ENCODE measurements at places on chromosomes 4 and X. TPM values are rescaled to one million over a fixed set of nuclear protein-coding genes. Genes with fewer than 3 reads are reported as not detected.
A peak's percentile ranks its signal among the peaks of the same experiment; 100 is the strongest.

GRCh38 chrX:2863646-2864045 lies 34.9 kb downstream of the GYG2 start:
- DNase-seq: no peak

- no peak for DNase-seq
These were observed 405.4 kb upstream of the TECRL start for GRCh38 chr4:64814616-64815015.

- no peak for DNase-seq
These were observed 107.8 kb downstream of the IQCM start for GRCh38 chr4:149707862-149708261.

DNA sequence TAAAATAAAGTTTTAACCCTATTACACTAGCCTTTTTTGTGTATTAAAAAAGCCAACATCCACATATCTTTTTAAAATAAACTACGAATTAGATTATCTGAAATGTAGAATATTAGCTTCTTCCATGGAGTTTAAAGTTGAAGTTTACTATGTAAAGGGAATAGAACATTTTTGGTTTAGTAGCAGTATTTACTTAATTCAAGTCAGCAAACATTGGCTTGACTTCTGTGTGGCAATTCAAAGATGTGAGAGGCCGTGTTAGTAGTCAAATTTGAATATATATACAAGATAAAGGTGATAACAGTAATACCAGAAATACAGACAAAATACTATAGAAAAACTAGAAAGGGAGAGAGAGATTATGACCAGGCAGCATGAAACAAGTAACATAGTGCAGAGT lies 115.1 kb upstream of the IL13RA1 start:
- no peak for DNase-seq

- no peak for DNase-seq
These were observed 741.3 kb downstream of the PCDH7 start for GRCh38 chr4:31461421-31461820.

- DNase-seq: no peak
These were observed 32.5 kb downstream of the FGFBP1 start for GRCh38 chr4:15906020-15906443.

- no peak for DNase-seq
These were observed 20.7 kb upstream of the CSN1S1 start for GRCh38 chr4:69910016-69910782.

DNA sequence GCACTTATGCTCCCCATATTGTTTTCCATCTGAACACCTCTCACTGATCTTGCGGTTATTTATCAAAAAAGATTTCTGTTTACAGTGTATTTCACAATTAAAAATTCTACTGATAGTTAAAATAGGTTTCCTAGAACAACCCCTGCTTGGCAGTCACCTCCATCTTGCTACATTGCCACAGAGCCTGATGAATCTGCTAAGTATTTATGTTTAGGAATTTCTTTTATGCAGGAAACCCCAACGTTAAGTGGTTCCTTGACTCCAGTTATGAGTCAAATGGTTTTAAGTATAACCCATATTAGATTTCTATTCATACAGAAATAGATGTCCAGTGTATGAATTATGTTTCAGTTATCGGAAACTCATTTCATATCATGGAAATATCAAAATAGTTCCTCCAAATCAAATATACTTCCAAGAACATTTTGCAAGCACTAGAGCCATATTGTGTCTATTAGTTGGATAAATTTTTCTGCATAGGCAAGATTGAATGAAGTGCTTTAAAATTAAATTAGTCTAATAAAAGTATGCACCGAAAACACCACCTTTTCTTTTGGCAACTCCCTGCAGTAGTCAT lies 20.6 kb downstream of the GALNT7 start:
- DNase-seq: no peak

DNA sequence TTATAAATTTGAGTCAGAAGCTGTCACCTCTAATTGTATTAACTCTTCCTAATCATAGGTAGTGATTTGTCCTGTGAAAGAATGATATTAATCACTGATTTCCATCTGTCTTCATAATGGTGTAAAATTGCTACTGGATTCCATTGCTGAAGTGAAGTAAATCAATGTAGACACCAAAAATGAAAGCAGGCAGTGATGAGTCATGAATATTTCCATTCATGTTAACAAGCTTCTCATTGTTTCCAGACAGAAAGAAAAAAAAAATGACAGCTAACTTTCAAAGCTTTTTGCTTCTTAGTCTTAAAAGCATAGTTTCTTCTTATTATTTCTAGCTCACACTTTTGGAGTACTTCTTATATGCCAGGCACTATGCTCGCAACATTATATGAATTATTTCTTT lies 21.5 kb downstream of the FAM114A1 start:
- DNase-seq: no peak

DNA sequence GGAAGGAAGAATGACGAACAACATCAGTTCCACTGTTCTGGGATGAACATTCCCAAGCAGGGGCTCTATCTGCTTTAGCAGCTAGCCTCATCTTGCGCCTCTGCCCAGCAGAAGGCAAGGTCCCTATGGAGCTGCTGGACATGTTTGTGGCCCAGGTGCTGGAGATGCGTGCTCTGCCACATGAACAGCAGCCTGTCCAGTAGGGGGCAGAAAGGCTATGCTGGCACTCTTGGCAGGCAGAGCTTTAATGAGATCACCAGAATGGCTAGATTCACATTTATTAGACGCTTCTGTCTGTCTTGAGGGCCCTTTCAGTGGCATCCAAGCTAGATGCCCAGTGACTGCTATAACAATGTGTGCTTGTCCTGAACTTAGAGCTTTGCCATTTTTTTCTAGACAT lies 1826.0 kb downstream of the STIM2 start:
- DNase-seq: no peak

DNA sequence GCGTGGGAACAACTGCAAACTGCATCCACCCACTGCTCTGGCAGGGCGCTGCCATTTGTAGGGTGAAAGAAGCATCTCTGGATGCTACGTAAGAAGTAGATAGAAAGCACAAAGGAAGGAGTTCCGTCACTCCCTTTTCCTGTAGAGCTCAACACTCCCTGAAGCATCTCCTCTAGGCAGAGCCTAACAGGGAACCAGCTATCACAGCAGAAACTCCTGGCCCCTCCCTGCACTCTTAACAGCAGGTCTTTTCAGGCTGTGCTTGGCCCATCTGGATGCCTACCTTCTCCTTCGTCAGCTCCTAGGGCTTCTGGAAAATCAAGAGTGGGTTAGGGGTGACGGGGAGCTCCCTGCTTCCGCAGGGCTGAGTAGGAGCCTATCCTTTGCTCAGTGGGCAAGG lies 112.9 kb upstream of the TLL1 start:
- DNase-seq: no peak

GRCh38 chr4:59553063-59553720 lies 1646.9 kb upstream of the ADGRL3 start:
- DNase-seq: no peak

- DNase-seq: no peak
These were observed 8.3 kb downstream of the TRO start for GRCh38 chrX:54928876-54929275.

DNA sequence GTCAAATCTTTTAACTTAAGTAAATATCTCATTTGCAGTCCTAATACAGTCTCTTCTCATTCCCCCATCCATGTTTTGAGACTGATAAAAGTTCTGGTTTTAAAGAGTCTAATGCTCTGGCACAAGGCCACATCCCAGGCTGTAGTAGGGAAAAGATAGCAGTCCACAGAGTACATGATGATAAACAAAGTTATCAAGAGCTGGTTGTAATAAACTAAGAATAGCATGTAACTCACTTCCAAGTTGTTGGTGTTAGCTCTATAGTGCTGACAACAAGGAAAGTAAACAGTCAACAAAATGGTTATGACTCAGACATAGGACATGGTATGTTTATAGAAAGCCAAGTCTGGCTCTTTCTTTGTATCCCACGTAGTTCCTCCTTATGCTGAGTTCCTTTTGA lies 21.8 kb upstream of the AREG start:
- DNase-seq: no peak

DNA sequence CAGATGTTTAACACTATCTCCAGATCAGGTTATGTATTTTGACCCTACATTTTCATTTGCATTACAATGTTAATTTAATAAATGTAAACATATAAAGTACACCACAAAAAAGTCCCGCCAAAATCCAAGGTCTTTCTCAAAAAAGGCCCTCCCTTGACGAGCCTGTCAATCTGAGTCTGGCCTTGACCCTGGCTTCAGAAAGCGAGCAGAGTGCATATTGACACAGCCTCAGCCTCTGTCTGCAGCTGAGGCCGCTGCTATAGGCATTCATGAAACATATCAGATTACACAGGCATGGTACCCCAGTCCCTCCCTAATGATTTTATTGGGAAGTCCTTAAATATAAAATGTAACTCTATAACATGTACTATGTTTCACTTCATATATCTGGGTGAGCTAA lies 6.2 kb downstream of the MBNL3 start:
- no peak for DNase-seq

GRCh38 chr4:147732518-147733235 lies 789 bp downstream of the ARHGAP10 start:
- DNase-seq: no peak

DNA sequence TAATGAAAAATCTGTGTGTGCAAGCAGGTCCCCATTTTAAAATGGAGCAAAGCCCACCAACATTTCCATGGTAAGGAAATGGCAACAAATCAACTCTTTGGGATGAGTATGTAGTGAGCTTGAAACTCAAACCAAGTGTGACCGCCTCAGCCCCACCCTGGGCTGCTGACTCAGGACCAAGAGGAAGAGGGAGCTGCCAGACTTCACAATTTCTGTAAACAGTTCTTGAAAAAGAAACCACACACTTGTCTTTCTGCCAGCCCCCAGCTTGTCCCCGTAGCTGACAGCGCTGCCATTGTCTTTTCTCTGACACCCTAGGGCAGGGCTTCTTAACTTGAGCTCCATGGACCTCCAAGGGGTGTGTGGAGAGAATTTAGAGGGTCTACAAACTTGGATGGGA lies 10.3 kb downstream of the RTL5 start:
- peak; percentile 19 for DNase-seq

- DNase-seq: no peak
These were observed 792 bp downstream of the PPID start for GRCh38 chr4:158722291-158722916.

DNA sequence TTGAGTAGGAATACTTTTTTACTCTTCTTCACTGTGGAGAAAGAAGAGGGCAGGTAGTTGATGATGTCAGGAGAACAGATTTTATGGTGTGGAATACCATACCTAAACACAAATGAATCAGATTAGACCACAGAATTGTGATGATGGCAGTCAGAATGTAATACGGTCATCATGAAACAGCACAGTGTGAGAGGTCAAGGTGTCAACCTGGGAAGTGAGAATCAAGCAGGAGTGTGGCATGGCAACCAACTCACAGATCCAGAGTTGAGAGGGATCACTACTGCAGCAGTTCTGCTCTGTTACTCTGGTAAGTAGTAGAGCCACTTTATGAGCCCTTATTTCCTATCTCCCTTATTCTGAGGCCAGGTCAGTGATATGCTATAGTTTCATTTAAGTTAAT lies 27.7 kb downstream of the METTL14 start:
- no peak for DNase-seq

DNA sequence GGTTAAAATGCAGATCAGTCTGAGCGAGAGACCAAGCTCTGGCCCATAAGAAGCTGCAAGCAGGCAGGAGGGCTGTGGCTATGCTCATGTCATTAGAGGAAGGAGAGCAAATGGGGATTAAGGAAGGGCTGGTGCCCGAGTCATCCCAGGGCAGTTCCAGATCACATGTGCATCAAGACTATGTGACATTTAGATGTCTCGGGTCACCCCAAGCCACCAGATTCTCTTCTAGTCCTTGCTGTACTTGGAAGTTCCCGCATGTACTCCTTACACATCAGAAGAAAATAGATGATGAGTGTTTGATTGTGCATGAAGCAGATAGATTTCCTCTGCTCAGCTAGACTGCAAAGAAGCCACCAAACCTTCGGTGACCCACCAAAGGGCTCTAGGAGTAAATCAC lies 42.1 kb upstream of the KLHL34 start:
- DNase-seq: no peak

DNA sequence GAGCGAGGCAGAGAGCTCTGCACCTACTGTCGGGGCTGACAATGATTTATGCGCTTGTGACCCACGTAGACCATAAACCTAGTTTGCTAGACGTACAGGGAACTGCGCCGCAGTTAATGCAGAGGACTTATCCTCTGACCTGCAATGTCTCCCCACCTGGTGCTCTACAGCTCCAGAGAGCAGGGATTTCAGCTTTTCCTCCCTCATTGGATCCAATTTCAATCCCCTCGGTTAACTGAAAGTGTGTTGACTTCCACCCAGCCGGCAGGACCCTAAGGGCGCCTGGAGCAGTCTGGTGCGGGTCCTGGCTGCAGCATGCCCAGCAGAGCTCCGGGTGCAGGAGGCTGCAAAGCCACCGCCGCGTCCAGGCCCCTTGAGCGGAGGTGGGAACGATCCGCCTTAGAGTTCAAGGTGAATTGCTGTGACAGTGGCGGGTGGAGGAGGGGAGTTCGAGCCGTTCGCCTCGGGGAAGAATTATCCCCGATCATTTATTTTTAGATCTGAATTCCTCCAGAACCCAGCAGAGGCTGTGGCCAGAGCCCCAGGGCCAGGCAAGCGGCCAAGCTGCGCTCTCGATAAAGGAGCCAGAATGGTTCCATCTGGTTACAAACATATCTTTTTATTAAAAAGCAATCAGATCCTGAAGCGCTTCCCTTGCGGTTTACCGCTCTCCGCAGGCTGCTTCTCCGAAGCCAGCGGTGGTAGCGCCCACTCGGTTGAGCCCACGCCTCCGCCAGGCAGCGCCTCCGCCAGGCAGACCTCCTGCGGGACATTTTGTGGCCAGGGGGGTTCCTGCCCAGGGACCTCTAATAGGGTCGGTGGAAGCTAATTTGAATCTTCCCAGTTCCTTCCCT lies 66.0 kb downstream of the FBXO8 start:
- DNase-seq: no peak

DNA sequence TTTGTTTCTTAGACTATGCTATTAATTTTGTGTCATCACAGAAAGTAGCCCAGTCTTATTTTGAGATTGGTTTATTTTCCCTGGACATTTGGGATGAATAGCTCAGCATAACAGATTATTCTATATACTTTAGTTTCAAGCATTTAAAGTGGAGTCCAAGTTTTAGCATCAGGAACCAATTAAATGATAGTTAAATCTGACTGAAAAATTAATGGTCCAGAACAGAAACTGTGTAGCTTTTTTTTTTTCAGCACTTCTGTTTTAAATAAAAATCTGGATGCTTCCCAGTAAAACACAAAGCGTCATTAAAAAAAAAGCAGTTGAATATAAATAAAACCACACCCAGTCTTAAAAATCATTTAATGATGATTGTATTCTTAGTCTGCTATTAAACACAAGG lies 59.4 kb upstream of the PITX2 start:
- DNase-seq: no peak

GRCh38 chr4:28948501-28948900 lies 1771.7 kb upstream of the PCDH7 start:
- DNase-seq: no peak

- no peak for DNase-seq
These were observed 17.5 kb downstream of the PTTG2 start for GRCh38 chr4:37977471-37978247.

- DNase-seq: no peak
These were observed 63.5 kb upstream of the PLAC8 start for GRCh38 chr4:83178029-83178428.

NDNF gene
- 1.5 TPM for total RNA-seq

ZNF157 gene
- not detected for total RNA-seq

COX7B2 gene
- total RNA-seq: not detected

INPP4B gene
- 30.4 TPM for total RNA-seq

FATE1 gene
- not detected for total RNA-seq

KDM5C gene
- 101 TPM for total RNA-seq

CD99 gene
- 490 TPM for total RNA-seq

SRPK3 gene
- 9.5 TPM for total RNA-seq

All from thoracic aorta (tissue), 2 donors.